ENCODE measurements at places on chromosomes 3 and 15. TPM values are rescaled to one million over a fixed set of nuclear protein-coding genes. Genes with fewer than 3 reads are reported as not detected.

Gene TOMM70
- total RNA-seq, result 49.6 TPM

Gene FLNB
- total RNA-seq, result 108 TPM

Gene STXBP5L
- total RNA-seq, result 3.1 TPM

Gene HYAL3
- 3.6 TPM for total RNA-seq

DNA sequence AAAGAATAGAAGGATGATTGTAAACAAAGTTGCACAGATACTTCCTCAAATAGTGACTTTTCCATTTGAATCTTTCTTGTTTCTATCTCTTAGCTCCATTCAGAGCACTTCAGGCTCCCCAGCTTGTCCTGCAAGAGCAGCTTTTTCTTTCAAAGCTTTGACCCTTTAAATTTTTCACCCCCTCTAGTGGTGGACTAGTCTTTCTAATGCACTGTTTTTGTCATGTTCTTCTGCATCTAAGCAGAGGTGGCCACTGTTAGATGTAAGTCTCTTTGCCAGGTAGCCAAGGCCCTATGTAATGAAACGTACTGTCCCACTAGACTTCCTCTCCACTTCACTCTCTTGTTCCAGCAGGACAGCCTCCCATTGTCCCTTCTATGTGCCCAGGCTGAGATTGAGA, 74.0 kb upstream of the MANF start:
- no peak for DNase-seq

GRCh38 chr15:78170848-78171773, 21.9 kb downstream of the IDH3A start:
- DNase-seq, result no peak

GRCh38 chr15:68419301-68420175, 12.4 kb downstream of the ITGA11 start:
- no peak for DNase-seq

- DNase-seq, result no peak
Measured at GRCh38 chr3:23071296-23071695, 131.8 kb upstream of the UBE2E2 start.

GRCh38 chr3:187936676-187937075, 191.4 kb upstream of the BCL6 start:
- no peak for DNase-seq

DNA sequence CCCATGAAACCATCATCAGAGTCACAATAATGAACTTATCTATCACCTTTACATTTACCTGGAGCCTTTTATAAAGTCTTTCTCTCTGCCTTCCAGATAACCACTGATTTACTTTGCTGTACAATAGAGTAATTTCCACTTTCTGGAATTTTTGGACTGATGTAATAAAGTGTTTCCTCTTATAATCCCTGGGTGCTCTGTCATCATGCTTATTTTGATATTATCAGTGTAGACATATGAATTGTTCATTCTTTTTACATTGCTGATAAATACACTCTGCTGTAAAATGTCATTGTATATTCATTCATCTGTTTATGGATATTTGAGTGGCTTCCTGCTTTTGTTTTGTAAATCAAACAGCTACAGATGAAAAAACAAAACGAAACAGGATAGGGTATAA, 27.0 kb upstream of the IREB2 start:
- DNase-seq, result no peak
